Stimulated activated CD8-positive, alpha-beta memory T cell treated with anti-CD3 and anti-CD28 coated beads, Interleukin-15, amount 100 ng/mL, for 4 hours (primary cell): ENCODE measurements at places on chromosomes 3 and 15.

DNA sequence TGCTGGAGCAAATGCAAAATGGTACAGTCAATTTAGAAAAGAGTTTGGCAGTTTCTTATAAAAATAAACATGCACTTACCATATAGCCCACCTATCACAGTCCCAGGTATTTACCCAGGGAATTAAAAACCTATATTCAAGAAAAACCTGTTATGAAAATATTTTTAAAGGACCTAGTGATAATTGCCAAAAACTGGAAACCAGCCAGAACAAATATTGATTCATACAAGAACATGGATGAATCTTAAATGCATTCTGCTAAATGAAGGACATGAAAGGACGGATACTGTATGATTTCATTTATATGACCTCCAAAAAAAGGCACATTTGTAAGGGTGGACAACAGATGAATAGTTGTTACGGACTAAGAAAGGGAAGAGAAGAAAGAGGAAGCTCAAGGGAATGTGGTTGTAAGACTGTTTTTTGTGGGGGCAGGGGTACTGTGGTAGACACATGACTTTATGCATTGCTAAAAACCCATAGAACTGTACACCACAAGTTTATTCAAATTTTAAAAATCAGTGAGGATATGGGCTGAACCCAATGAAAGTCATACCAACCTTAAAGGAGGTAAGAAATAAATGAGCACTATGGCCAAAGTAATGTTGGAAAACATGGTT lies 61.0 kb downstream of the ZBBX start:
- no peak for DNase-seq

- no peak for DNase-seq
These were observed 9.1 kb upstream of the HPS3 start for GRCh38 chr3:149120051-149120972.

DNA sequence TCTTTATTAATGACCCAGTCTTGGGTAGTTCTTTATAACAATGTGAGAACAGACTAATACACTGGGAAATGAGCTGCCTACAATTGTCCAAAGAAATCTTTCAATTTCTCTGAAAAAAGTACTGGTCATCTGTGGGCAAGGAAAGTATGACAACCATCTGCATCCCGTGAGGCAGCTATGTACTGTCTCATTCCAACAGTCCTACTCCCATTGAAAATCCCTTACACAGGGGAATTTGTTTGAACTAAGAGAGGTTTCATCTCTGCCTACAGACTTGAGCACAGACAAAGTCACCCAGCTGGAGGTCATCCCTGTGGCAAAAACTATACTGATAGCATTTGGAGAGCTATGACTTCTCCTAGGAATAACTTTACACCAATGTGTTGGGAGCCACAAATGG lies 27.1 kb downstream of the SHC4 start:
- no peak for DNase-seq

DNA sequence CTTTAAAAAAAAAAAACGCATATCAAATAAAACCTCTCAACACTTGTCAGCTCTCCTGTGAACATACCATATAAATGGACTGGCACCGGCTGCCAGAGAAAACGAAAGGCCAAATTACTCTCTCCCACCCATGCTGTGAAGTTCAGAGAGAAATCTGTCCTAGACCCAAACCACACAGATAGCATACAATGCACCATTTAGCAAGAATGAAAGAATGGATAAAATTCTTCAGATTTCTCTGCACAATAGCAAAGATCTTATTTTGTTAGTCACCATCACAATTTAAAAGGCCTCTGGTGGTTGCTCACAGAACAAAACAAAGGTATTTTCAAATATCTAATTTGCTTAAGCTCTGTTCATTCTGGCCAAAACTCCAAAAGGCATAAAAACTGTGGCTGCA lies 93.9 kb upstream of the BHLHE40 start:
- DNase-seq: no peak

GRCh38 chr3:139219463-139219862 lies 124.4 kb upstream of the MRPS22 start:
- DNase-seq: no peak

DNA sequence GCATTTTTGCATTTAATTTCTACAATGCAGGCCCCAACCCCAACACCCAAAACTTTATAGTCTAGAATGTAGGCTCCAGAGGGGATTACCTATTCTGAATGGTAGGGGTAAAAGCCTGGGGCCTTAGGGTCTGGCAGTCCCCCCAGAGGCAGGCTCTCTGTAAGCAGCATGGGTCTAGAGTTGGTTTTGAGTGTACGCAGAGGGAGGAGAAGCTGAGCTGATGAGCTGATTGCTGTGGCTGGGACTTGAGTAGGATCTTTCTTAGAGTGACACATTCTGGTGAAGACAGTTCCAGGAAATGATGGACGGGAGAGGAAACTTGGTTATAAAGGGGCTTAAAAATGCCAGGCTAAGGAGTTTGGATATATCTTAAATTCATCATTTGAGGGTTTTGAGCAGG lies 2.1 kb downstream of the LPP start:
- DNase-seq: no peak

GRCh38 chr3:55441499-55441898 lies 45.6 kb downstream of the WNT5A start:
- DNase-seq: no peak

DNA sequence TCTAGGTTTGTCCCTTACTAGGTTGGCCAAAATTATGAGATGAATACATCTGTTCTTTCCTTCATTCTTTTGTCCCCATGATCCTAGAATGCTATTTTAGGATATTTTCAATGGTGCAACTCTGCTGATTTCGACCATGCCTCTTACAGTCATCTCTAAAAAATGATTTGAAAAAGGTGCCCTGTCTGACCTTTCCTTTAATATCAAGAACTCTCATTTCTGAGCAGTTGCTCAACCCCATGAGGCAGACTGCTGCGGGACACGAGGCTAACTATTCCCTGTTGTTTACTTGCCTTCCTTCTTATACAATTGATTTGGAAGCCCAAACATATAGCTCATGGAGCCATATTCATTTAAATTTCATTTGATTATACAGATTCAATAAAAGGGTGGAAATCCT lies 14.6 kb downstream of the PLSCR2 start:
- DNase-seq: no peak

- DNase-seq: no peak
These were observed 576 bp downstream of the LRRFIP2 start for GRCh38 chr3:37173806-37174205.

GRCh38 chr15:74592222-74592621 lies 23.4 kb upstream of the CLK3 start:
- no peak for DNase-seq

- peak; percentile 30 for DNase-seq
These were observed 500 bp upstream of the ZSCAN2 start for GRCh38 chr15:84600331-84600686.

- no peak for DNase-seq
These were observed 48.3 kb downstream of the SERPINI1 start for GRCh38 chr3:167783781-167784180.

- DNase-seq: no peak
These were observed 410 bp downstream of the LRRC49 start for GRCh38 chr15:70892912-70893560.

DNA sequence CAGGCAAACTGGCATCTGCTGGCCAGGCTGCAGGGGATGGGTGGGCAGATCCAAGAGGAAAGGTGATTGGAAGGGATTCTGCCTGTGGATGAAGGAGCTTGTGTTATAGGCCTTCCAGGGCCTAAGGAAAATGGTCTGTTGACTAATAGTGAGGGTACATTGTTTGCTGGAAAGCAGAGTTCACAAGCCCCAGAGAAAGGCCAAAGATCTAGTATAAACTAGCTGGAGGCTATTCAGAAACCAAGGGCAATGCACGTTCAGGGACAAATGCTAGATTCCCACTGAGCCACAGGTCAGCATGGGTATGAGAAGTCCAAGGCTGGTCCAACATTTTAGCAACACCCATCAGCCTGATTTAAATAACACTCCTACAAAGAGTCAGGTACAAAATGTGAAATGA lies 74.7 kb downstream of the FBN1 start:
- DNase-seq: no peak

- no peak for DNase-seq
These were observed 6.2 kb downstream of the MAP1A start for GRCh38 chr15:43523646-43524045.

GRCh38 chr3:167967257-167968036 lies 128.3 kb downstream of the GOLIM4 start:
- DNase-seq: no peak

- no peak for DNase-seq
These were observed 540.5 kb upstream of the ATP11B start for GRCh38 chr3:182252802-182253201.

GRCh38 chr3:138935863-138936740 lies 10.8 kb downstream of the FOXL2 start:
- DNase-seq: peak; percentile 19

- no peak for DNase-seq
These were observed 84.7 kb downstream of the FGF12 start for GRCh38 chr3:192642651-192643050.

- no peak for DNase-seq
These were observed 454.1 kb upstream of the AGTR1 start for GRCh38 chr3:148243609-148244008.
